Skin of body (tissue), 3 donors: ENCODE measurements at places on chromosomes 12 and 14. TPM values are rescaled to one million over a fixed set of nuclear protein-coding genes. Genes with fewer than 3 reads are reported as not detected.
A peak's percentile ranks its signal among the peaks of the same experiment; 100 is the strongest.

Gene FAM222A
- 1.4 TPM for total RNA-seq

Gene NYNRIN
- total RNA-seq = 33.0 TPM

- DNase-seq = peak; percentile 54
Measured at GRCh38 chr14:61147381-61147821, 133.7 kb downstream of the TMEM30B start.

Gene NTN4
- 9.4 TPM for total RNA-seq

DNA sequence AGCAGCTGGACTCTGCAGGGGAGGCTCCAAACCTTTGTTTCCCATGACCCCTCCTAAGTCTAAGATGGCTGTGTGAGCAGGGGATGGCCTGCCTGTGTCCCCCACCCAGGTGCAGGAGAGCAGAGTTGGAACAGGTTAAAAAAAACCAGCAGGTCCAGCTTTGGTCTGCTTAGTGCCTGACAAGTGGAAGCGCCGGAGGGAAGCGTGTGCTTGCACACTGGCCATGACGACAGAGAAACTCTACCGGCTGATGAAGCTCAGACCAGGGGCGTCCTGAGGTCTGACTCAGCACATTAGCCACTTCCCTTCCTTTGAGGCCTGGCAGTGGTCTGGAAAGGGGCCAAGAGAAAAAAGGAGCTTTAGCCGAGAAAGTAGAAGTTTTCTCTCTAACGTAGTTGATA lies 280.1 kb downstream of the VRK1 start:
- no peak for DNase-seq

DNA sequence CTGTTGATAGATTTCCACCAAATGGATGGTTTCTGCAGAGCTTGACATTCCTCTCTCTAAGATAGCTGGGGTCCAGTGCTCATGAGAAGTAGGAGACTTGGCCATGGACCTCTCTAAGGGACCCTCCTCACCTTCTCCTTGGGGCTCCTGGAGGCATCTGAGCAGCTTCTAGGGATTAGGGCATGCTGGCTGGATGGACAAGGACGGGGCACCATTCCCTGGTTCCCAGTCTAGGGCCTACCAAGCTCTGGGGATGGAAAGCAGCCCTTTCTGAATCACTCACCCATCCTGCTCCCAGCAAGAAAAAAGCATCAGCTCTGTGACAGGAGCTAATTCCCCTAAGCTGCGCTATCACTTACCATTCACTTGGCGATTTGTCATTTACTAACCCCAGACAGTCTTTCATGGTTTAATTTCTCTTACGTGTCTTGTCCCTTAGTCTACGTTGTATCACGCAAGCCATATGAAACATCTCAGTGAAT lies 39.5 kb downstream of the VWF start:
- no peak for DNase-seq

Gene CD163L1
- 12.7 TPM for total RNA-seq

DNA sequence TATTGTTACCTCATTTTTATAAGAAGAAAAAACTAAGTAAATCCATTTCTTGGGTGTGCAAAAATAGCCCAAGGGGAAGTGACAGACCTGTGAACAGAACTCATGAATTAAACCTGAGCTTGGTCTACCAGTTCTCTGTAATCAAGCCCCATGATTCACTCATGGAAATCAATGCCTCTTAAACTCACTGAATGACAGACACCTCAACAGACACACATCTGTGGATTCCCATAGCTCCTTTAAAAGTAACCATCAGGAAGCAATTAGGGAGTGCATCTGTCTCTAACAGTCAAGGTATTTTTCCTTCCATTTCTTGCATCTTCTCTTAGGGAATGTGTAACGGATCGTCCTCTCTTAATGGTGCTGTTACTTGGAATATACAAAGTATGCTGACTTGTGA lies 215.0 kb upstream of the EEA1 start:
- DNase-seq = no peak
